ENCODE measurements at places on chromosomes 16 and 17.
A peak's percentile ranks its signal among the peaks of the same experiment; 100 is the strongest.

DNA sequence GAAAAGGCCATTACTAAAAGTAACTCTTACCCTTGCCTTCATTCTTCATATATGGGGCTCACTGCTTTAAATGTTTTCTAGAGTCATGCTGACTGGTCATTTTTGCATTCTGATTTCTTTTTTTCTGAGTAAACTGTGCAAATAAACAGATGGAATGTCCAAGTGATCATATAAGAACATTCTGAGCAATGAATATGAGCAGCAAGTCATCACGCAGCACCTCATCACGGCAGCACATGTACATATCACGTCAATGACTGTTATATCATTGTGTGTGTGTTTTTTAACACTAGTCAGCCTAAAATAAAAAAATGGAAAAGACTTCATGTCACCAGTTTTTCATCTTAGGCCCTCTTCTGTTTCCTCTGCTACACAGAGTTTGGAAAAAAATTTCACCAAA lies 490.0 kb upstream of the ZFHX3 start:
- DNase-seq: no peak

GRCh38 chr16:75225678-75226515 lies 7.1 kb downstream of the CTRB1 start:
- no peak for DNase-seq

DNA sequence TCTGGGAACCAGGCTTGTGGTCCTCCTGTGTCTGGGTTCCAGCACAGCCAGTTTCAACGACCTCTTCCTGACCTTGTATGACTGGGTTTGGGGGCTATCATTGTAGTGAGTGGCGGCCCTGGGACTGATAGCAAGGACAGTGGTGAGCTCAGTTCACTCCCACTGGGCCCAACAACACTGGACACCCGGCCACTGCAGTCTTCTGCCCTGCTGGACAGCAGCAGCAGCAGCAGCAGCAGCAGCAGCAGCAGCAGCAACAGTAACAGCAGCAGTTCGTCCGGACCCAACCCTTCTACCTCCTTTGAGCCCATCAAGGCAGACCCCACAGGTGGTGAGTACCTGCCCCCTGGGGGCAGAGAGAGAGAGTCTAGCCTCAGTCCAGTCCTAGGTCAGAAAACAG lies 3.3 kb upstream of the ELMO3 start:
- no peak for DNase-seq

- no peak for DNase-seq
Observed at GRCh38 chr16:82440336-82440735, 186.4 kb upstream of the CDH13 start.

DNA sequence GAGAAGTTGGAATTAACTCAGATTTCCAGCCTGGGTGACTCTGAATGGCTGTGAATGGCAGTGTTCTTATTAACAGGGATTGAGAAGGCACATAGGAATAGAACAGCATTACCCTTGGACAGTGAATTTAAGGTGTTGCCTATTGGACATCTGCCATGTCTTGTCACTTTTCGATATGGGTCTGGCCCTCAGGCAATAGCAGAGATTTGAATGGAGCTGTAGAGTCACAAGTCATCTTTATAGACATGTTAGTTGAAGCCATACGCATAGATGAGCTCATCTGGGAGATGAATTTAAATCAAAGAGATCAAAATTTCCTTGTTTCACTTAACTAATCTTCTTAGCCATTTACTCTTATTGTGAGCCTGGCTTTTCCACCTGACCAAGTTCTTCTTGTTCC lies 14.9 kb upstream of the DHRS11 start:
- DNase-seq: no peak

GRCh38 chr16:4003166-4003565 lies 113.1 kb downstream of the ADCY9 start:
- DNase-seq: no peak

DNA sequence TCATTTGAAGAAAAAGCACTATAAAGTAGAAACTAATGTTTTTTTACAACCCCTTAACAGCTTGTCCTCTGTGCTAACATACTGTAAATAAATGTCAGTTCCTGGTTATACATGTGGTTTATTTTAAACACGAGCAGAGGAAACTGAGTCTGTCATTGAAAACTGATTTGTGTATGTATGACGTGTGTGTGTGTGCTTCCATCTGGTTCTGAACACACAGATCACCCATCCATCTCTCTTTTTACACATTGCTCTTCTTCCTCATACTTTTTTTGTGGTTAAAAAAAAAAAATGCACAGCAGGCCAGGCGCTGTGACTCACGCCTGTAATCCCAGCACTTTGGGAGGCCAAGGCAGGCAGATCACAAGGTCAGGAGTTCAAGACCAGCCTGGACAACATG lies 49.5 kb downstream of the ZNF423 start:
- no peak for DNase-seq

DNA sequence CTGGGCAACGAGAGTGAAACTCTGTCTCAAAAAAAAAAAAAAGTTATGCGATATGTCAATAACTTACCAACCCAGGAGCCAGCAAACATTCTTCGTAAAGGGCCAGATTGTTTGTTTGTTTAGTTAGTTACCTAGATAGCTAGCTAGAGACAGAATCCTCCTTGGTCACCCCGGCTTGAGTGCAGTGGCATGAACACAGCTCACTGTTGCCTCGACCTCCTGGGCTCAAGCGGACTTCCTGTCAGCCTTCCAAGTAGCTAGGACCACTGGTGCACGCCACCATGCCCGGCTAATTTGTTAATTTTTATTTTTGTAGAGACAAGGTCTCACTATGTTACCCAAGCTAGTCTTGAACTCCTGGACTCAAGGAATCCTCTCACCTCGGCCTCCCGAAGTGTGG lies 113.0 kb downstream of the LITAF start:
- DNase-seq: no peak

DNA sequence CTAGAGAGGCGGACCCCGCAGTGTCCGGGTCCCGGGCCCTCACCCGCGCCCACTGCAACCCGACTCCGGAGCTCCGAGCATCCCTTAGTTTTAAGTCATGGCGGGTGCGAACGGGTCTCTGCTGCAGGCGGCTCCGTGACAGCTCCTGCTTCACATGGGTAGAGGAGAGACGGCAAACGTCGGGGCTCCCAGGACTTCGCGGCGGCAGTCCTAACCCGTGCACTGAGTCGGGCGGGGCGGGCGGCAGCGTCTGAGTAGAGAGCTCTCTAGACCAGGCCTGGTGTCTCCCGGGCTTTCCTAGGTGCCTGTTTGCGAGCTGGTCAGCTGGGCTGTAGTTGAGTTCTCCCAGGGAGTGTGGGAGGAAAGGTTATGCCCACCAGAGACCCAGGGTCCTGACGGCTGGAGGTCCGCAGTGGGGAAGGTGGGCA lies 345 bp downstream of the TSC2 start:
- DNase-seq: no peak

GRCh38 chr17:61970030-61970429 lies 42.2 kb upstream of the INTS2 start:
- DNase-seq: no peak

- DNase-seq: peak; percentile 31
Observed at GRCh38 chr17:82497483-82498405, 21.8 kb upstream of the FOXK2 start.

DNA sequence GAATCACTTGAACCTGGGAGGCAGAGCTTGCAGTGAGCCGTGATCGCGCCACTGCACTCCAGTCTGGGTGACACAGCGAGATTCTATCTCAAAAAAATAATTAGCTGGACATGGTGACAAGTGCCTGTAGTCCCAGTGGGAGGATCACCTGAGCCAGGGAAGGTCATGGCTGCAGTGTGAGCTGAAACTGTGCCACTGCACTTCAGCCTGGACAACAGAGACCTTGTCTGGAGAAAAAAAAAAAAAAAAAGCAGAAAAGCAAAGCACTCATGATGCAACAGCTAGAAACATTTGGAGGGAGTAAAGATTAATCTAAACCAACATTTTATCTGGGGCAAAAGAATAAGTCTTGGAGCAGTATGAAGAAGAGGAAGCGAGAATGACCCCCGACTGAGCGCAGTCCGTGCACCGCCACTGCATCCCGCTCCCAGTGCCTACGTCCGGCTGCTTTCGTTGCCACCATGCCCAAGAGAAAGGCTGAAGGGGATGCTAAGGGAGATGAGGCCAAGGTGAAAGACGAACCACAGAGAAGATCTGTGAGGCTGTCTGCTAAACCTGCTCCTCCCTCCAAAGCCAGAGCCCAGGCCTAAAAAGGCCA lies 8.2 kb downstream of the PRPSAP1 start:
- DNase-seq: no peak

DNA sequence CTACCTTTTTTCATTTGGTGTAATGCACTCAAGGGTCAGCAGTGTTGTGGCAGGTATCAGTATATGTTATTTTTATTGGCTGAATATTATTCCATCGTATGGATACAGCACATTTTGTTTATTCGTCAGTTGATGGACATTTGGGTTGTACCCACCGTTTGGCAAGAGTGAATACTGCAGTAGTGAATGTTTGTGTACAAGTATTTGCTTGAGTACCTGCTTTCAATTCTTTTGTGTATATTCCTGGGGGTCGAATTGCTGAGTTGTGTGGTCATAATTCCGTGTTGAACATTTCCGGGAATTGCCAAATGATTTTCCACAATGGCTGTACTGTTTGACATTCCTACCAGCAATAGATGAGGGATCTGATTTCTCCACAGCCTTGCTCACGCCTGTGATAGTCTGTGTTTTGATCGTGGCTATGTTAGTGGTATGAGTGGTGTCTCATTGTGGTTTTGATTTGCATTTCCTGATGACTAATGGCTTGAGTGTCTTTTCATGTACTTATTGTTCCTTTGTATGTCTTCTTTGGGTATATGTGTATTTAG lies 108.4 kb downstream of the OR1D5 start:
- no peak for DNase-seq

- no peak for DNase-seq
Observed at GRCh38 chr17:55635253-55635914, 87.3 kb downstream of the TMEM100 start.

- DNase-seq: no peak
Observed at GRCh38 chr17:10130263-10130662, 68.1 kb downstream of the GAS7 start.

- no peak for DNase-seq
Observed at GRCh38 chr16:11696266-11697012, 28.2 kb downstream of the SNN start.

- no peak for DNase-seq
Observed at GRCh38 chr17:17053446-17054379, 11.5 kb downstream of the MPRIP start.

- no peak for DNase-seq
Observed at GRCh38 chr17:36731811-36732210, 130.4 kb downstream of the MRM1 start.

- no peak for DNase-seq
Observed at GRCh38 chr17:72580321-72581127, 459.7 kb downstream of the SOX9 start.

DNA sequence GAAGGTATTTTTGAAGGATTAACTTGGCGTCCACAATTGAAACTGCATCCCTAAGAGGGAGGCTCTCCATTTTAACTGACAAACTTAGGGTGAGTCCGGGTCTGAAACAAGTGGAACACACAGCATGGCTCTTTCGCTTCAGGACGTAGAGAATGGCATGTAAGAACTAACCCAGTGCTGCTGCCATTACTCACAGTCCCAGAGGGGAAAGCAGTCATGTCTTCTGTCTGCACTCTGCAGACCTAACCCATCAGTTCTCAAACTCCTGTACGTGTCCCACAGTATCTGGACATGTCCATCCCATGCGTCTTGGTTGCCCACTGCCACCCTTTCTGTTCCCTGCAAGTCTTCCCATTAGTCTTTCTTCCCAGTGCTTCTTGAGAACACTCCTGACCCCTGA lies 563 bp downstream of the ST6GALNAC1 start:
- no peak for DNase-seq

- DNase-seq: no peak
Observed at GRCh38 chr16:87100306-87101058, 216.7 kb downstream of the C16orf95 start.

GRCh38 chr17:59347975-59348391 lies 16.5 kb downstream of the YPEL2 start:
- no peak for DNase-seq

- no peak for DNase-seq
Observed at GRCh38 chr16:56929639-56930038, 2.3 kb upstream of the HERPUD1 start.

GRCh38 chr17:78915872-78916632 lies 9.1 kb downstream of the TIMP2 start:
- peak; percentile 30 for DNase-seq

DNA sequence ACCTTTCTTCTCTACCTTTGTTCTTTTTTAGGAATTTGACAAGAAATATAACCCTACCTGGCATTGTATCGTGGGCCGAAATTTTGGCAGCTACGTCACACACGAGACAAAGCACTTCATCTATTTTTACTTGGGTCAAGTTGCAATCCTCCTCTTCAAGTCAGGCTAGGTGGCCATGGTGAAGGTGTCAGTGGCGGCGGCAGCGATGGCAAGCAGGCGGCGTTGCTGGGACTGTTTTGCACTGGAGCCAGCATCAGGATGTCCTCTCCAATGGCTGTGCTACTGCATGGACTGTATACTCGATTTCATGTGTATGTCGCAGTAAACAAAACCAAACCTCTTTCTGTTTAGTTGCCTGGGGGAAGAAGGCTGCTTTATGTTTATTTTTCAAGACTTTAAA lies 5.9 kb downstream of the DYNLL2 start:
- no peak for DNase-seq

DNA sequence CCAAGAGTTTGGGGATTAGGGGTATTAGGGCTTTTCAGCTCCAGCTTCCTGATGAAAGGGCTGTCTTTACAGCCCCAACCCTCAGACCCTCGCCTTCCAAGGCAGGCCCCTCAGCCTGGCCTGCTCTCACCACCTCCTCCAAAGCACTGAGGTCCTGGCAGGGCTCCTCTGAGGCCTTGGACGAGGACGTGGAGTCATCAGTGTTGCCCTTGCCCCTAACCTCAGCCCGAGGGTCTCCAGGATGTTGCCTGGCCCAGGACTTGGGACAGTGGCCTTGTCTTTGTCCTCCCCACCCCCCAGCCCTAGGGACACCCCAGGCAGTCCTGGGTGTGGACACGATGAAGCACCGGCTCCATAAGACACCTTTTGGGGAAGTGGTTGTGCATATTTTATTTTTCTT lies 28.2 kb downstream of the B9D1 start:
- no peak for DNase-seq

Measured in endothelial cell (in vitro differentiated cells).